ENCODE measurements at places on chromosomes 12 and 14.

DNA sequence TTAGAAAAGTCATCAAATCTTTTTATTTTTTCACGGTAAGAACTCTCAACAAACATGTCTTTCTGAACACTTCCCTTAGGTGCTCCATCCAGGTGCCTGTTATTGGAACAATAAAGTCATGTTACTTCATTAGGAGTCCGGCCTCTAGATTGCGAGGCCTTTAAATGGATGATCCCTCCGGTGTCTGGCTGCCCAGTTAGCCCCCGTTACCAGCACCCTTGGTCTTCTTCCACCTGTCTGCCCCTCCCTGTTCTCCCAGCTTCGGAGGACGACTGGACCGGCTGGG lies 593 bp upstream of the PA2G4 start:
- DNase-seq = no peak

DNA sequence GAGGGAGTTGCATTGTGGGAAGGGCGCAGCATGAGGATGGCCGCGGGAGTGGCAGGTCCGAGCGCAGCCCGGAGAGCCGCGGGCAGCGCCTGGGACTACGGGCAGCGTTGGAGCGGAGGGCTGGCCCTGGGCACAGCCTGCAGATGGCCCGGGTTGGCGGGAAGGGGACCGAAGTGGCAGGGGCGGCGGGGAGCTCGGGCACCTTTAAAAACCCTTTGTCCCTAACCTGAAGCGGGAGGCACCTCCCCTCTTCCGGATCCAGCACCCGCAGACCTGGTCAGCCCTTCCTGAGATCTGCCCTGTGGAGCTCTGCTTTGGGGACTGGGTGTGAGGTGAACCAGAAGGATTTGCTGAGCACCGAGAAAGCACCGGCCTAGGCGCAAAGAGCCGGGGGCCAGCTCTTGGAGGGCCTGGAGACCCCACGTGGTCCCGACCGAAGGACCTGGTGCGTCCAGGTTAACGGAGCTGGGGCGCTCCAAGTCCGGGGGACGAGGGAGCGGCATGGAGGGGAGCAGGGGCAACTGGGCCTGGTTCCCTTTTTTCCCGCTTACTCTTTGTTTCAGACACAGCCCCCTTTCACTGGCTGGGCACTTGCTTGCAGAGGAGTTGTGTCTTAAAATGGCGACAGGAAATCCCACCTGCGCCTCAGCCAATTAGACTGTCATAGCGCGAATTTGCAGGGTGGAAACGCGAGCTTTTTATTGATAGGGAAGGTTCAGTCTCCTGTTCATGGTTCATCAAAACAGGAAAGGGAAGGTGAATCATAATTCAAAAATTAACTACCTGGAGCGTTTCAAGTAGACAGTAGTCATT lies 792 bp upstream of the SLC38A1 start:
- peak; percentile 53 for DNase-seq

- DNase-seq = no peak
Observed at GRCh38 chr12:23141335-23141734, 516.4 kb downstream of the ETNK1 start.

DNA sequence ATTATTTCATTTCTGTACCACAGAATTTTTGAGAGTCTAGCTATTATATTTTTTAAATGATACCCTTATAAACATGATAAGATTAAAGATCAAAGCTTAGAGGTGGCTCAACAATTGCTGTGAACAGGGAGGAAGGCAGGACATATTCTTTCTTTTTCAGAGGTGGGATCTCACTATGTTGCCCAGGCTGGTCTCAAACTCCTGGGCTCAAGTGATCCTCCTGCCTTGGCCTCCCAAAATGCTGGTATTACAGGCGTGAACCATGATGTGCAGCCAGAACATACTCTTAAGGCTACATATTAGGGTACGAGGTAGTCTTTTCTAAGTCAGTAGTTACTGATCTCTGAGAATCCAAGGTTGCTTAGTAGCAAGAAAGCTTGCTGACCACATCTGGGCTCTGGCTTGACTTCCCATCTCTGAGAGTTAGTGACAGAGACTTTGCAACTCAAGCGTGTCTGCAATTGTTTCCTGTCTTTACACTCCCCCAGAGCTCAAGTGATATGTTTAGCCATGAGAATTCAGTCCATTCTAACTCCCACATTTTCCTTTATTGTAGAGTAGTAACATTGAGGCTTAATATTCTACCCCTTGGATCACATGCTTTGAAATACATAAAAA lies 8.6 kb downstream of the RAB5B start:
- no peak for DNase-seq

DNA sequence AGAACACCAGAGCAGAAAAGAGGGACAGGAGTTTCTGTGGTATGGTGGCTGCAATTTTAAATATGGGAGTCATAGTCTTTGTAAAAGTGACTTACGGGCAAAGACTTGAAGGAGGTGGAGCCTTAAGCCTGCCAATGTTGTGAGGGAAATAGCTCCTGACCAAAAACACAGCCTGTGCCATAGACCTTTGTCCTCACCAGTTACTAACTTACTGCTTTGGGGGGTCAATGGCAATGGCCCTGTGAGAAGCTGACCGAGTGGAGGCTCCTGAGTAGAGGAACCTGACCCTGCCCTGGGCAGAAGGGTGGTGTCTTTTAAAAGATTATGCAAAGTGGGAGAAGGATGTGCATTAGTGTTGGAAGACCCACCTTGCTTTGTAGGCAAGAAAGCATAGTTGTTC lies 3.8 kb downstream of the MTHFD1 start:
- no peak for DNase-seq

- DNase-seq = no peak
Observed at GRCh38 chr12:109029411-109029810, 8.5 kb upstream of the SVOP start.

DNA sequence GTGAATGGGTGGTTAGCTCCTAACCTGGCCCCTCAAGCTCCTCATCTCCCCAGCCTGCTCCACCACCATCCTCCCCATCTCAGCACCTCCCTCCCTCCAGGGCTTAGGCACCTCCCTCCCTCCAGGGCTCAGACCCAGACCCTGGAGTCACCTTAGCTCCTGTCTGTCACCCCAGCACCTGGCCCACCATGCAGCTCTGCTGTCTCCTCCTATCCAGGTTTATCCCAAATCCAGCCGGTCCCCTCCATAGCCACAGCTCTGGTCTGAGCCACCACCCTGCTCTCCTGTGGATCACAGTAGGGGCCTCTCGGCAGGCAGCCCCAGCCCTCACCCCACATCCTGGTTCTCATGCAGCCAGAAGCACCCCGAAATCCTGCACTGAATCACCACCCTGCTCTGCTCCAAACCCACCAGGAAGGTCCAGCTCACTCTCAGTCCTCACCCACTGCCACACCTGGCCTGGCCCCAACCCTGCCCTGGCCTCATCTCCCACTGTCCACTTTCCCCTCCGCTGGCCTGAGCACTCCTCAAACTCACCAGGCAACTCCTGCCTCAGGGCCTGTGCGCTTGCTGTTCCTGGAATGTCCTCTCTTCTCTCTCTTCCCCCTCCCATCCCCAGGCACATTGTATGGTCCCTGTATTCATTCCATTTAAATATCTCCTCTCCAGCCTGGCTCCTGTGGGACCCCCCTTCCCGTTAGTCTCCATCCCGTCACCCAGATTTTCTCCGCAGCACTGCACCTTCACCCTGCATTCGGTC lies 62.6 kb downstream of the DIO3 start:
- DNase-seq = no peak

DNA sequence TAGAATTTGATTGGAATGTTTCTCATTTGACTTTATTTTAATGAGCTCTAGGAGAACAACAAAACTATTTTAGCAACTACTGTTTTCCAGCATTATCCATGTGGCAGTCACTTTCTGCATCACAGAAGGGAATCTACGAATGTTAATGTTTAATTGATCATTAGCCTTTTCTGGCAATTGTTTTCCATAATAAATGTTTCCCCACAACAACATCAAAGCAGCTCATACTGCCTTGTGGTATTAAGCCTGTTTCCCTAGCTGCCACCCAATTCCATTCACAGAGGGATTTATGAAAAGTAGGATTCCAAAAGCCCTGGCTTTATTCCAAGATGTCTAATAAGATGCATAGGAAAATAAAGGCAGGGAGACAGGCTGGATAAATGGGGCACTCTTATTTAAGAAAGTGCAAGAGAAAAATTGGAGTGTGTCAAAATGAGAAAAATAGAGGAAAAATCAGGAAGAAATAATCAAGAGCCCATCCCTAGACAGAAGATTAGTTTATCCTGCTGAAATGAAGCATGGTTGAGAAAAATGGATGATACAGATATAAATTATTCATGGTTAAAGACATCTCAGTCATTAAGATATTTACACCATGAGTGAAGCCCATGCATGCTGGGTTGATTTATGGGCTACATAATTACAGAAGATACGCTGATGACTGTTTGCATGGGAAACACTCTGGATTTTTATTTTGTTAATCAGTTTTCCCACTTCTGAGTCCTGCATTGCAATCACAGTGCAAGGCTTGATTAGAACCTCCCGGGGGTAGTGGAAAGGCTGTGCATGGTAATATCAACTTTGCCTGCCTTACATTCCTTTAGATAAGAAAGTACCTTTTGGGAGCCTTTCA lies 180.3 kb downstream of the HELB start:
- no peak for DNase-seq

GRCh38 chr12:3310271-3311026 lies 180.6 kb upstream of the PRMT8 start:
- no peak for DNase-seq

GRCh38 chr14:75409316-75410205 lies 18.3 kb upstream of the JDP2 start:
- DNase-seq = no peak

GRCh38 chr12:47851303-47851952 lies 31.7 kb upstream of the HDAC7 start:
- DNase-seq = no peak

Measured in activated CD4-positive, alpha-beta T cell treated with anti-CD3 and anti-CD28 coated beads for 1 hour (primary cell).